ENCODE measurements at places on chromosomes 2 and 18.

DNA sequence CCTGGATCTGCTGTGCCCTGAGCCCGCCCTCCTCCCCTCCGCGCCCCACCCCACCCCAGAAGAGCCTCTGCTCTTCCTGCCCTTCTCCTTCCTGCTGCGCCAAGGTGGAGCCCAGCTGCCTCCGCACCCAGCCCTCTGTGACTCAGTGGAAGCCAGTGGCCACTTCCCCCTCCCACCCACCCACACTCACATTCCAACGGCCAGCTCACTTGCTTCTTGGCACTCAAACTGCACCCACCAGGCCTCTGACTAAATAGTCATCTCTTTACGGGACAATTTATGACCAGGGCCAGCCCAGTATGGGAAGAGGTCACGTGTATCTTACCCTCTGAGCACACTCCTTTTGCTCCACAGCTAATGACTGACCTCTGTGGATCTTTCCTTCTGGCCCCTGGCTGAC lies 150.4 kb upstream of the SLC1A4 start:
- DNase-seq, result no peak

DNA sequence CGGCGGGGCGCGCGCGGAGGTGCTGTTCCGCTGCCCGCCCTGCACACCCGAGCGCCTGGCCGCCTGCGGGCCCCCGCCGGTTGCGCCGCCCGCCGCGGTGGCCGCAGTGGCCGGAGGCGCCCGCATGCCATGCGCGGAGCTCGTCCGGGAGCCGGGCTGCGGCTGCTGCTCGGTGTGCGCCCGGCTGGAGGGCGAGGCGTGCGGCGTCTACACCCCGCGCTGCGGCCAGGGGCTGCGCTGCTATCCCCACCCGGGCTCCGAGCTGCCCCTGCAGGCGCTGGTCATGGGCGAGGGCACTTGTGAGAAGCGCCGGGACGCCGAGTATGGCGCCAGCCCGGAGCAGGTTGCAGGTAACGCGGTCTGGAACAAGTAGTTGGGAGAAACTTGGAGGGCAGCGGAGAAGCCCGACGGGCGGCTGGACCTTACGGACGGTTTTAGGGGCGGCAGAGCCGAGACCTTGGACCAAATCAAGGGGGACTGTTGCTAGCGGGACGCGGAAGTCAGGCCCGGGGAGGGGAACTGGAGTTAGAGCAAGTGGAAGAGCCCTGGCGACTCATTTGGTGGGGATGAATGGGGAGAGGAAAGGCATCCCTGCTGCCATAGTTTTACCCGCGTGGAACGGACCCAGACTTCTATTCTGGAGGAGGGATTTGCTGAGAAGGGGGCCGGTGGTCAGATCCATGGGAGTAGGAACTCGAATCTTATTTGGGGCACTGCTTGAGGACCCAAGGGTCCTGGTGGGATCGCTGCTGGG lies 573 bp downstream of the IGFBP2 start:
- no peak for DNase-seq

DNA sequence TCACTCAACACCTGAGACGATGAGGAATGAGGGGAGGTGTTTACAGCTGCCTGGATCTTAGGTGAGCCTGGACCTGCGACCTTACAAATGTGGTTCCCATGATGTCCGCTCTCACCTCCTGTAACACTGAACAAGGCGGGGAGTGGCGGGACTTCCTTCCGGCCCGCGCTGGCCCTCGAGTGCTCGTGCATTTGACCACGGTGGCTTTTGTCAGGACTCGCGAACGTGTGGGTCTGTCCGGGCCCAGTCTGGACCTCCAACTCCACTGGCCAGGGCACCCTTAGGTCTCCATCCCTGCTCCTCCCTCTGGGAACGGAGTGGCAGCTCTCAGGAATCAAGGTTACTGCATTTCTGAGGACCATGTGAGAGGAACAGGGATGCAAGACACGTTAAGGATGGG lies 263.0 kb upstream of the SALL3 start:
- DNase-seq, result no peak

- no peak for DNase-seq
Measured at GRCh38 chr2:105100046-105100840, 62.4 kb downstream of the MRPS9 start.

- no peak for DNase-seq
Measured at GRCh38 chr2:224586127-224586695, 1.0 kb upstream of the CUL3 start.

DNA sequence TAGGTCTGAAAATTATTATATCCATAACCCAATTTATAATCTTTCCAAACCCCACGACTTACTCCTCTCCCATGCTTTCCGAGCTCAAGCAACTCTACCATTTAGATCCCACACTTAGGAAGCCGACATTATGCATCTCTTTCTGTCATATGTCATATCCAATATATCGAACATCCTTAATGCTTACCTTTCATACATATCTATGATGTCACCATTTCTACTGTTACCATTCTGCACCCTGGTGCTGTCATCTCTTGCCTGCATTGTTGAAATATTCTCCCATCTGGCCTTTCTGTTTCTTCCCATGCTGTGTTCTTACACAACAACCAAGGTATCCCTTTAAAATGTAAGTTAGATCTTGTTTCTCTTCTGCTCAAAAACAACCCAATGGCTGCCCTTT lies 127.1 kb upstream of the MC4R start:
- no peak for DNase-seq

DNA sequence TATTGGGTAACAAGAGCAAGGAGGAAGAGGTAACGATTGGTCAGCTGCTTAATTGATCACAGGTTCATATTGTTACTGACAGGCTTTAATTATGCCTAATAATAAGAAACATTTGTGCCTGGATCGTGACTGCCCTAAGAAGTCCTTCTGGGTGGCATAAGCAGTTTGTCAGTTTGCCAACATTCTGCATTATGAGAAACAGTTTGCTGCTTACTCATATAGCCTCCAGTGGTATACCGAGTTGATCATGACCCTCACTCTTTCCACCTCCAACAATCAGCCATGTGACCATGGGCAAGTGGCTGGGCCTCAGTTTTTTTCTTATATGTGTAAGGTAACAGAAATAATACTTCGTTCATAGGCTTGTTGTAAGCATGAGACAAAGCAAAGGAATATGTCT lies 96.6 kb upstream of the CABLES1 start:
- no peak for DNase-seq

DNA sequence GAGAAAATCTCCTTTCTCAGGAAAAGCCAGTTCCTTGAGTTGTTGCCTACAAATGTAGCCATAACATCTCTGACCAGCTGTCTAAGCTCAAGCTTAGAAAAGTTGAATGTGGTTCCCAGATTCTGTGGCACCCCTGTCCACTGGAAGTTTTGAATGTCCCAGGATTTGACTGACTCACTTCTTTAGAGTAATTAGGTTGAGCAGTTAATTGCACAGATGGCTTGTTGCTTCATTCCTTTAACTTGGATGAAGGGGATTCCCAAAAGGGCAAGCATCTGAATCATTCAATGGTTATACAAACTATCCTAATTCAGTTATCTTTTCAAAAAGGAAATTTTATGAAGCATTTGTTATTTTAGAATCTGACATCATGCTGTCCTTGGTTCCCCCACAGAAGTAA lies 374.7 kb downstream of the LNPK start:
- DNase-seq, result no peak

DNA sequence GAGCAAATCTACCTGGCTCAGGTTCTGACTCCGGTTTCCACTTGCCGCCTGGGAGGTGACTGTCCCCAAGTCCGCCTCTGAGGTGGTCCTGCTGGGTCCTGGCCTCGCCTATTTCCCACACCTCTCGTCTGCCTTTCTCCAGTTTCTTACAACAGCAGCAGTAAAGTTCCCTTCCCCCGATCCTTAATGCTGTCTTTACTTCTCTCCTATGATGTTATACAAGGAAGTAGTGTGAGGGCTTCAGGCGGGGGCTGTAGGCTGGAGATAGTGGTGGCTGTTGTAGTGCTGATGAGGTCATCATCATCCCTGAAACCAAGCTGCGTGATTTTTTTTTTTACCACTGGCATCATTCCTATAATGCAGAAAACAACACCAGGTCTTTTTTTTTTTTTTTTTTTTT lies 18.9 kb downstream of the TGIF1 start:
- DNase-seq, result no peak

GRCh38 chr2:166651991-166652390 lies 157.9 kb upstream of the SCN7A start:
- DNase-seq, result no peak

- no peak for DNase-seq
Measured at GRCh38 chr2:70467831-70468779, 85.5 kb downstream of the TGFA start.

- no peak for DNase-seq
Measured at GRCh38 chr18:69564602-69565001, 163.9 kb downstream of the DOK6 start.

DNA sequence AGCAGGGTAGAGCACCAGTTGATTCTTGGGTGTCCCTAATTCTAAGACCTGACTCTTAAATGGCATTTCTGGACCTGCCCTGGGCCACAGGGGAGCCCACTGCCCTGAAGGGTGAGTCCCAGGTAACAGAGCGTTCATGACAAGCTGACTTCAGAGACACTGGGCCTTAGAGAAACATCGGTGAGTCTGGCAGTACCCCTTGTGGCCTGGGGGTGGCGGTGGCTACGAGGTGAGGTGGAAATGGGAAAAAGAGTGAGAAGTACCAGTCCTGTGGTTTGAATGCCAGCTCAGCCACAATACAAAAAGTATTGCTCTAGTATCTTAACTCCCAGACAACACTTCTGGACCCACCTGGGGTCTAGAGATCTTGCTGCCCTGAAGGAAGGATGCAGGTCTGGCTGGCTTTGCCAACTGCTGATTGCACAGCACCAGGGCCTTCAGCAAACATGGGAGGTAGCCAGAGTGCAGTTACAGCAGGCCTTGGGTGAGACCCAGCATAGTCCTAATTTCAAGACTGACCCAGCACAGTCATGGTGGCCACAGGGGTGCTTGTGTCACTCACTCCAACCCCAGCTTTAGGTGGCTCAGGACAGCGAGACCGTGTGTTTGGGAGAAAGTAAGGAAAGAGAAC lies 44.5 kb downstream of the USP34 start:
- peak; percentile 49 for DNase-seq

DNA sequence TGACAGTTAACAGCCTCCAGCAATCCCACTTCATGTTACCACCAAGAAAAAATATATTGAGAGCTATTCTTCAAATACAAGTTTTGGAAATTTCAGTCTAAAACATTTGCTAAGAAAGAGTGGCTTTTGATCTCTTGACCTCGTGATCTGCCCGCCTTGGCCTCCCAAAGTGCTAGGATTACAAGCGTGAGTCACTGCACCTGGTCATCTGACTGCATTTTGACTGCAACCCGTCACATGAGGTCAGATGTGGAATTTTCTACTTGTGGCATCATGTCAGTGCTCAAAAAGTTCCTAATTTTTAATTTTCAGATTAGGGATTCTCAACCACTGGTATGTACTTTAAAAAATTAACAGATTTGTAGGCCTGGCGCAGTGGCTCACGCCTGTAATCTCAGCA lies 9.1 kb upstream of the CLK1 start:
- no peak for DNase-seq

DNA sequence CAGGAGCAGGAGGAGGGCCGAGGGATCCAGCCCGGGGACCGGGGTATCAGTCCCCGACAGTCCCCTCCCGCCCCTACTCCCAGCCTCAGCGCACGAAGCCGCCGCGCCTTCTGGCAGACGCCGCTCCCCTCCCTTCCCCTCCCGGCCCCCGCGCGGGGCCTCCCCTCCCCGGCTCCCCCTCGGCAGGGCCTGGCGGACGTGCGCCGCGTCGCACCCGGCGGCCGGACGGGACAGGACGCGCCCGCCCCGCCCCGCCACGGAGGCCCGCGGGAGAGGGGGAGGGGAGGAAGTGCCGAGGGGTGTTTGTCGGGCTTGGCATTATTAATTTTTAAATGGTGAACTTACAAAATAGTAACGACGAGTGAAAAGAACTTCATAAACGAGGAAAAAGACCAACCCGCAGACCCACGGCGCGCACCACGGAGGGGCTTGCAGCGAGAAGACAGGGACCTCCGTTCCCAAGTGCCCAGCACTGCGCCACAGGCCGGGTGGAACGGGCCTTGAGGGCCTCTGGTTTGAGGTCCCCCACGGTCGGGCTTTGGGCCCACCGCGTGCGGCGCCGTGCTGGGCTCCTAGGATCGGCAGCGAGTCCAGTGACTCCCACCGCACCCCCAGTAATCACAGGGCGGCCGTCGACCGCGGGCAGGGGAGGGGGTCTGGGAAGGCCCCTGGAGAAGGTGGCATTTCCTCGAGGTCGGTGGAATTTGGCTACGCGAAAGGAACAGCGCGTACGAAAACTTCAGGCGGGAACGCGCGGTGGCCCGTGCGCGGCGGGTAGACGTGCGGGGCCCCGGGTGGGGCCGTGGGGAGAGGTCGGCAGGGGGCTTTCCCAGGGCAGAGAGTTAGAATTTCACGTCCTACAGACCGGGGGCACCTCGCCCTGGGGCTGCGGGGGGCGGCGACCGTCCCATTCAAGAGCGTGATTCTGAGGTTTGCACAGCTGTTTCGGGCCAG lies 954 bp upstream of the CTDSP1 start:
- peak; percentile 54 for DNase-seq

GRCh38 chr2:110858993-110859701 lies 126.8 kb downstream of the ACOXL start:
- no peak for DNase-seq

GRCh38 chr2:232292395-232293154 lies 86.0 kb upstream of the ALPP start:
- no peak for DNase-seq

DNA sequence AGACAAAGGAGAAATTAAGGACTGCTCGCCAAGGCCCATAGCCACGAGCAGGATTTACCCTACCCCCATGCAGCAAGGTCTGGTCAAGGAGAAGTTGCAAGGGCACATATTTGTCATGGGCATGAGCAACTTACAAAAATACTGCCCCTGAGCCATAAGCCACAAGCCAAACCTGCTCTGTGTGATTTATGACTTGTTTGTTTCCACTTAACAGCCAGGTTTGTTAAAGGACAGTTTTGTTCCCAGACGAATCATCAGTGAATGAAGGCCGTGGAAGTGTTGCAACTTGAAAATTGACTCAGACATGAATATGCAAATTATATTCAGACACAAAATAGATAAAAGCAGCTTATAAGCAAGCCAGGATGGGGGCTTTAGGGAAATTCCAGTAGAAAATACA lies 31.3 kb upstream of the EVA1A start:
- DNase-seq, result no peak

- no peak for DNase-seq
Measured at GRCh38 chr2:195612611-195613495, 44.2 kb upstream of the SLC39A10 start.

GRCh38 chr2:3464401-3465005 lies 54.8 kb downstream of the ADI1 start:
- DNase-seq, result no peak

- no peak for DNase-seq
Measured at GRCh38 chr2:223782629-223783028, 54.8 kb downstream of the AP1S3 start.

- DNase-seq, result no peak
Measured at GRCh38 chr2:7765236-7765635, 848.0 kb downstream of the RNF144A start.

GRCh38 chr18:61464551-61465142 lies 131.4 kb downstream of the CDH20 start:
- no peak for DNase-seq

Data from stimulated activated CD8-positive, alpha-beta memory T cell treated with anti-CD3 and anti-CD28 coated beads, Interleukin-12 subunit alpha, Interleukin-12 subunit beta, amount 100 ng/mL, for 4 hours (primary cell).